ENCODE measurements at places on chromosomes 6 and 20.

- DNase-seq: no peak
These were observed 45.4 kb downstream of the TPBG start for GRCh38 chr6:82408952-82409431.

- no peak for DNase-seq
These were observed 260.4 kb downstream of the PTPRK start for GRCh38 chr6:128259730-128260685.

- DNase-seq: no peak
These were observed 262.4 kb downstream of the PLCB1 start for GRCh38 chr20:8394308-8394945.

DNA sequence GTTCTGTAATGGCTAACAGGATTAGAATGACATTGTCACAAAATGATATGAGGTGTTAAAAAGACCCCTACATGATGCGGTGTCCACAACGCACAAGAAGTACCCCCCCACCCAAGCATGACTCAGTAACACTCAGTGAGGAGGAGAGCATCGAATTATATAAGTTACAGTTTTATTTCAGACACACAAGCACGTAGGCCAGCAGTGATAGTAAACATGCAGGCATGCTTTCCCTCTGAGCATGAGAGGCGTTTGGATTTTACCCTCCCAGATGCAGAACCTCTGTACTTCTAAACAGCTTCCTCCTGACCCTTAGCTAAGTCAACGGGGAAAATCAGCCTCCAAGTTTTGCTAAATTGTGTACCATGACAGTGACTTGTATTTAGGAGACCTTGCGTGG lies 23.9 kb downstream of the GNAS start:
- DNase-seq: no peak

DNA sequence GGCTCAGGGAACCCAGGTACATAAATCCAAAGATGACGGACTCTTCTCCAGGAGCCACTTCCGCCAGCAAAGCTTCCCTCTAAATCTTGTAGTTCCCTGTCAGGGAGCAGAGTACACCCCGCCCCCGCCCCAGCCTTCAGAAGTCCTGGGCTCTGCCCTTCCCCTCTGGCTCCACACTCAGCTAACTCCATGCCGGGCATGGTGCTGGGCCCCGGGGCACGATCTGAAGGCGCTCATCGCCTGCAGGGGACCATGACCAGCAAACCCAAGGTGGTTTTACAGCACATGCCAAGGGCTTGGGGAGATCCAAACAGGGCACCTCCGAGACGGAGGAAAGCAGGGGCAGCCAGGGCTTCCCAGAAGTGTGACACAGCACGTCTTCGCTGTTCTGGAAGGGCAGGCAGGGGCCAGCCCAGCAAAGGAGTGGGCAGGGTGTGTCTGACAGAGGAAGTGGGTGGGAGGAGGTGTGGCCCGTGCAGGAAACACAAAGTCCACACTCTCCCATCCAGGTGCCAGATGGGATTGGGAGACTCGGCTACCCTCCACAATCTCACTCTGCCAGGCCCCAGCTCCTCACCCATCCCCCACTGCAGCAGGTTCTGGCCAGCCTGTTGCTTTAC lies 41.6 kb upstream of the SLC22A2 start:
- no peak for DNase-seq
